ENCODE measurements at places on chromosomes 6 and 20. TPM values are rescaled to one million over a fixed set of nuclear protein-coding genes. Genes with fewer than 3 reads are reported as not detected.

The TFAP2C gene
- total RNA-seq = 2.0 TPM

The RCAN2 gene
- 18.0 TPM for total RNA-seq

DNA sequence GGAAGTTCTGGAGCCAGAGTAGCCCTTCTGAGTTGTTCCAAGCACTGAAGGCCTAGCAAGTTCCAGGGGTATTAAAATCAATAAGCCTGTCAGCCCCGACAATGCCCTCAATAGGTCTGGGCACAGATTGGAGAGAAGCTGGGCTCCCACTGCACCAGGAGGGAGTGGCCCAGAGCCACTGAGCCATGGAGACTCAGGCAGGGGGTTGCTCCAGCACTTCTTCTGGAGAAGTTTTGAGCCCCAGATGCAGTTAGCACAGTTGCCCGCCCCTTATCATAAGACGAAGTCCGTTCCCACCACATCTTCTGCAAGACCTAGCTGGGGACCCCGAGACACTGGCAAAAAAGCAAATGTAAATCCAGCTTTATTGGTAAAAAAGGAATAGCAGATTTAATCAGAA is 13.0 kb downstream of the DEFB132 start:
- no peak for DNase-seq

DNA sequence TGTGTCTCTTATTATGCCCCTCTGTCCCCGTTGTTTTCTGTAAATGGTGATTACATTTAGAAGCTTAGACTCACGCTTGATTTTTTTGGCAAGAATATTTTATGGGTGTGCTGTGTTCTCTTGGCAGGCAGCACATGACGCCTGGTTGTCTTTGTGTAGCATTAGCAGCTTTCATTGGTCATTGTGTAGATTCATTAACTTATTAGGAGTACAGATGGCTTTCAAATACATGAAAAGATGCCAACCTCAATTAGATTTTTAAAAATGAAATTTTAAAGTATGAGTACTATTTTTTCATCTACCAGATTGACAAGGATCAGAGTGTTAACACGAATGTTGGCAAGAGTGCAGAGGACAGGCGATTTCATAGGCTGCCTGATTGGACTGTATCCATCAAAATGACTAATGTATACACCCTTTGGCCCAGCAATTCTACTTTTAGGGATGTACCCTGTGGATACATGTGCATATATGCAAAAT is 15.2 kb downstream of the COX4I2 start:
- no peak for DNase-seq

DNA sequence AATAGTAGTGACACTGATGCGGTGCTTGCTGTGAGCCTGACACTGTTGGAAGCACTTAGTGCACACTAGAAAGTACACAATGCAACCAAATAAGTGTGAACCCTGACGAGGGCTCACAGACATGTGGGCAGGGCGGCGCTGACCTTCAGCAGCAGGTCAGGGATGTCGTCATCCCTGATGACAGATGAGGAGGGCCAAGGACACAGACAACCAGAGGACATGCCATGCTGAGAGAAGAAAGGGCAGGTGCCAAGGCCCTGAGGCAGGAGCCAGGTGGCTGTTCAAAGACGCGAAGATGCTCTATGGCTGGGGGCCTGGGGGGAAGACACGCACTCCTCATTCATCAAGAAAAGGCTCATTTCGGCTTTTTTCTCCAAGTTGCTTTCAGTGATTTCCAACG is 176.4 kb upstream of the CST7 start:
- DNase-seq = peak; percentile 14
